ENCODE measurements at places on chromosomes 7 and 10. TPM values are rescaled to one million over a fixed set of nuclear protein-coding genes. Genes with fewer than 3 reads are reported as not detected.

DNA sequence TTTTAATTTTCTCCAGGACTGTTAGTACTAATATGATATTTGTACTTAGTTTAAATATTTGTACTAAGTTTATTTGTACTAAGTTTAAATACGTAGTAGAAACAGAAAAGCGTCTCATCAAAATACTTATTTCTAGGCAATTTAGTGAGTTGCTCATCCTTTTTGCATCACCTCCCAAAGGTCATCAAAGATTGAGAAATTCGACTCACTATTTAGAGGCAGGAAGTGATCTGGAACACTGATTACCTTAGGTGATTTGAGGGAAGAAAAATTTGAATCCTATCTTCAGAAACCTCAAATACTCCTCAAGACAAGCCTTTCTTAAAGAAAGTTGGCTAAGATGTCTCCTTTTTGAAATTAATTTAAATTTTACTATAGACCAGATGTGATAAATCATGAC lies 14.5 kb downstream of the WNT16 start:
- DNase-seq, result no peak

- no peak for DNase-seq
These were observed 22.2 kb downstream of the TYW1B start for GRCh38 chr7:72805526-72806494.

GRCh38 chr7:79055722-79056415 lies 397.6 kb downstream of the MAGI2 start:
- DNase-seq, result no peak

FRA10AC1 gene
- polyA plus RNA-seq, result 11.2 TPM

DNA sequence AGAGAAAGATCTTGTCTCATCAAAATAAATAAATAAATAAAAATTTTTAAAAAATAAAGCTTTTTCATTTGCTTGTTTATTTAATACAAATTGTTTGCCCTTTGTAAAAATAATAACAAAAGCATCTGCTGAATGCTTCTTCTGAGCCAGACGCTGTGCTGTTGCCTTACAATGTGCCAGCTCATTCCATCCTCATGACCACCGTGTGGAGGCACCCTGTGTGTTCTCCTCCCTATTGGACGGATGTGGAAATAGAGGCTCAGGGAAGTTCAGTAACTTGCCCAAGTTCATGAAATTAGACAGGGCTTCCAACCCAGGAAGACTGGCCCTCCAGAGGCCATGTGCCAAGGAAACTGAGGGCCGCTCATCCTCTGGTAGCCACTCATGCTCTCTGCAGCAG lies 120.6 kb downstream of the SH3PXD2A start:
- no peak for DNase-seq

ABCA13 gene
- polyA plus RNA-seq, result 0.10 TPM

DNA sequence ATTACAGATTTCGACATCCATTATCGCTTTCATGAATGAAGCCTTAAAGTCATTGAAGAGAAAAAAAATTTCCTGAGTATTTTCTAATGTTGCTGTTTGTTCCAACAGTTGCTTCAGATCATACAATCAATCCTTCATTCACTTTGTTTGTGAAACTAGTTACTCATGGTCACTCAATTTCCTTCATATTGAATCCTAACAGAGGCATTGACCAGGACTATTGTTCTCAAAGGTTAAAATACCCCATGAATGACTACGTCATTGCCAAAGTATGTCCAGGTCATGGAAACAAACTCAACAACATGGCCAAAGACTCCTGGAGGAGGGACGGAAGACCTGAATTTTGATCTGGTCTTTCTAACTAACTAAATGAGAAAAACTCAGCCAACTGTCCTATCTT lies 54.0 kb upstream of the ABCB5 start:
- no peak for DNase-seq

GRCh38 chr7:27689150-27689549 lies 26.5 kb upstream of the HIBADH start:
- no peak for DNase-seq

DNA sequence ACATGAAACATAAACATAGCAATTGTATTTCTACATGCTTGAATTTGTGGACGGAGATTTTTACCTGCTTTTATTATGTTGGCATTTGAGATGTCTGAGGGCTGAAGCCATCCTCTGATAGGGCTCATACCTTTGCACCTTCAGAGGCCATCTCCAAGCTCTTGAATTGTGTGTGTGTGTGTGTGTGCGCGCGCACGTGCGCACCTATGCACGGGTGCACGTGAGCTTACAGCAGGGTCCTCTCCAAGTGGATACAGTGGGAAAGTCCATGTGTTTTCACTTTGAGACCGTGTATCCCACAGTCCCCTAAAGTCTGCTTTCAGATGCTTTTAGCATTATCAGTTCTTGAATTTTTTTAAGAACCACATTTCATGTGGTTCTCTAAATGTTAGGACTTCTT lies 178.6 kb downstream of the RAB11FIP2 start:
- DNase-seq, result no peak

- peak; percentile 79 for DNase-seq
These were observed 91.8 kb upstream of the TMEM168 start for GRCh38 chr7:112882022-112882421.

DNA sequence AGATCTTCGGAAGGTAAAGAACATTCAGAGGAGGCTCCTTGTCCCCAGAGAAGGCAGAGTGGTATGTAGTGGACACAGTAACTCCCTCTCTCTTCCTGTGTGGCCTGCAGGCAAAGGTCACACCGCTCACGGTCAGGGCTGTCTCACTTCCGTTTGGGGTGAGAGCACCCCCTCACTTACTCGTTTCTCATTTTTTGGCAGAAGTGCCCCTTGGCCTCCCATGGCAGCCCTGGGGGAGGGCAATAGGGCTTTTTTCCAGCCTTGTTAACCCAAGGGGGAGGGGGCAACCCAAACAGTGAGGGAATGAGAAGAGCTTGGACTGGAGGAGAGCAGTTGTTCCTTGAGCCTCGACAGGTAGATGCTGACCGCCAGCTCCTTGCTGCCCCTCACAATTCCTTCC lies 31.8 kb upstream of the SRGN start:
- DNase-seq, result peak; percentile 89

DNA sequence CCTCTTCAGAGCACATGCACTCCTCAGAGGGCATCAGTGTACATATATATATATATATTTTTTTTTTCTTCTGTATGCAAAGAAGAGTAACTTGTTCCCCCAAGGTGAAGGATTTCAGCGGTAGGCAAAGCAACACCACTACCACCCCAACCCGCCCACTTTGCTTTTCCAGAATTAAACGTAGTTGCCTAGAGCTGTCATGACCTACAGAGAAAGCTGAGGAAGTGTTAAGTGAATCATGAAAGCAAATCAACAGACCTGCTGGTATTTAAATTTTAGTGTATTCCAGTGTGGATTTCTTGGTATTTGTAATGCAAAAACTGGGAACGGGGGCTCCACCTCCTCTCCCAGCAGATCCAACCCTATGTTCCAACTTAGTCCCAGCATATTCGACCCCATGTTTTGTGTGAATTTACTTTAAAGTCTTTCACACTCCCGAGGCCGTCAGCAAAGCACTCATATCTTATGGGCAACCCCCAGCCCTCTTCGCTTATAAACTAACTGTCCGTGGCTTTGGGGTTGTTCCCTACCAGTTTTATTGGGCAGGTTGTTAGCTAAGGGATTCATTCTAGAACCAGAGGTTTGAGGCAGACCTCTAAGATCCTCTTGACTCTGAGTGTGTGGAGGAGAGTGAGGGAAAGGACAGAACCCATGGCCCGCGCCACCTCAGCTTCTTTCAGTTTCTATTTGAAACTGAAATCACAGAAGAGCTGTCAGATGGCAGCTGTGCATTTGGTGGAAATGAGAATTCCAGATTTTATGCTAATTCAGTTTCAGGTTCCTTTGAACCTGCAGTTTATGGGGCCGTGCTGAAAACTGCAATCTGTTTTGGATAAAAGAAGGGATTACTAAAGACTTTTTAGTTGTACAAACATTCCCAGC lies 450.2 kb upstream of the GALNT17 start:
- DNase-seq, result no peak

DNA sequence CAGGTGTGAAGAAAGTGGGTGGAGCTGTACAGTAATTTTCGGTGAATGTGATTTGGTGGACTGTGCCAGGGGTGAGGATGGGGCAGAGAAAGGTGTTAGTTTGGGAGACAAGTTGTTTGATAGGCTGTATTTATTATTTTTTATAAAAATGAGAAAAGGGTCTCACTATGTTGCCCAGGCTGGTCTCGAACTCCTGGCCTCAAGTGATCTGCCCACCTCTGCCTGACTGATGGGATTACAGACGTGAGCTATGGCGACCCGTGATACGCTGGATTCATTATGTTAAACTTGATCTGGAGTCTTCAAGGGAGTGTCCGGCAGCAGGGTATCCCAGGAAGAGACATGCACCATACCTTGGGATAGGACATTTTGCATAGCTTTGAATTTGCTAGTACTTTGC lies 1.3 kb downstream of the KAT6B start:
- DNase-seq, result no peak

- no peak for DNase-seq
These were observed 33.5 kb downstream of the ALOX5 start for GRCh38 chr10:45407542-45407941.

DNA sequence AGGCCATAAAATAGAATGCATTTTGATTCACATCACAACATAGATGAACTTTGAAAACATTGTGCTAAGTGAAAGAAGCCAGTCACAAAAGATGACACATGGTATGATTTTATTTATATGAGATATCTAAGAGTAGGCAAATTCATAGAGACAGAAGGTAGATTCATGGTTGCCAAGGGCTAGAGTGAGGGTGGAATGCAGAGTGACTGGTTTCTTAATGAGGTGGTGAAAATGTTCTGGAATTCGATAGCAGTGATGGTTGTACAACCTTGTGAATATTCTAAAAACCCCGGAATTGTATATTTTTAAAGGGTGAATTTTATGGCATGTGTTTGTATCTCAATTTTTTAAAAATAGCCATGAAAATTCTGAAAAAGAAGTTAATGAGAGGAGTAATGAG lies 42.9 kb downstream of the ABCB4 start:
- DNase-seq, result no peak

GRCh38 chr7:77409739-77410547 lies 6.2 kb downstream of the GSAP start:
- DNase-seq, result no peak

DNA sequence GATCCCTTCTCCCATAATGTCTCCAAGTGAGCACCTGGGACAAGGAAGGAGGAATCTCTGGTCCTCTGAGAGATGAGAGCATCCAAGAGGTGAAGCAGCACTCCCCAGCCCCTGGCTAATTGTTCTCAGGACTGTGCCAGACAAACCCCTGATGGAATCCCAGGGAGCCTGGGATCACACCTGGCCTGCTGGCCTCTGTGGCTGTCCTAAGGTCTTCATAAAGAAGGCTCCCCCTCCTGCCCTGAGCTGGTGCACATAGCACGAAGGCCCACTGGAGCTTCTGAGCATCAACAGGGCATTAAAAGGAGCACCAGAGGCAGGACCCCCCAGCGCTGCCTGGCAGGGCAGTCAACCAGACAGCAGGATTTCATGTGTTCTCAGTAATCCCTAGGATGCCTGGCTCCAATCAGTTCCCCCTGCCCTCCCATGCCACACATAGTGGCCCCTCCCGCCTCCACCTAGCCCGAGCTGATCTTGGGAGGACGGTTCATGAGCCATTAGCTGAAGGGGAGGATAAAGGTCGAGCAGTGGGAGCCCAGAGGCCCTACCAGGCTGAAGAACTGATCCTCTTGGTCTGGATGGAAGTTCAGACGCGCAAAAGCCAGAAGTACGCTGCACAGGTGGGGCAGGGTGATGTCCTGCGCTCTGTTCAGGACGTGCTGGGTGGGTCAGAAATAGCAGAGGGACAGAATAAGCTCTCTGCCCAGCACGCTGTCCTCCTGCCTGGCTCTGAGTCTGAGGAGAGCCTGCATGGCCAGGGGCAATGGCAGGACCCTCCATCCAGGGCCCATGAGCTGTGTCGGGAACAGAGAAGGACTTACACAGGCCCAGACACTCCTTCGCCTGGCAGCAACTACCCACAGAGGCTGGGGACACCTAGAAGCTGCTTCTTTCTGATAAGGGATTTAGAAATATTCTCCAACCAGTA lies 8.4 kb downstream of the TBRG4 start:
- DNase-seq, result no peak

DNA sequence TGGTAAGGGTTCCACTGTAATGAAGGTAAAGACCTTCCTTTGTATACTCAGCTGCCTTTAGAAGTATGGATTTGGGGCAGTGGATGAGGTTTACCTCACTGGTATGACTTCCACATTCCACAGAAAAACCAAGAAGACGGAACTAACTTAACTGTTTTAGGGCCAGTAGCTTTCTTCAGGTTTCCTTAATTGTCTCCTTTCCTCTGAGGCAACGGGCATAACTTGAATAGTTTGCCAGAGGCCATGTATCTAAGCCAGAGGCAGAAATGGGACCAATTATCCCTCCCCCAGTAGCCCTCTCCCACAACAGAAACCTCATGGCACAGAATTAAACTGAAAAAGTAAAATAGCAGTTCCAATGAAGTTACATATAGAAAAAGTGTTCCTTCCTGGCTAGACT lies 281.7 kb downstream of the PHTF2 start:
- DNase-seq, result no peak

GRCh38 chr10:121880895-121881294 lies 46.9 kb downstream of the ATE1 start:
- no peak for DNase-seq
